ENCODE measurements at places on chromosomes 4 and X.

GRCh38 chrX:23662187-23662586, 5.1 kb upstream of the PRDX4 start:
- DNase-seq, result no peak

- DNase-seq, result no peak
These were observed 361.0 kb downstream of the GRXCR1 start for GRCh38 chr4:43253541-43253940.

DNA sequence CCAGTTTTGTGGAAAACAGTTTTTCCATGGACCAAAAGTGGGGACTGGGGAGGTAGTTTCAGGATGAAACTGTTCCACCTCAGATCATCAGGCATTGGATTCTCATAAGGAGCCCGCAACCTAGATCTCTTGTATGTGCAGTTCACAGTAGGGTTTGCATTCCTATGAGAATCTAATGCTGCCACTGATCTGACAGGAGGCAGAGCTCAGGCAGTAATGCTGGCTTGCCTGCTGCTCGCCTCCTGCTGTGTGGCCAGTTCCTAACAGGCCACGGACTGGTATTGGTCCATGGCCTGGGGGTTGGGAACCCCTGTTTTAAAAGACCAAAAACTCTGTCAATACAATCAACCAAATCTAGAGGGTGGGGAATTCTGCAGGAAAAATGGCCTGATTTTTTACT, 100.0 kb upstream of the EOLA2 start:
- no peak for DNase-seq

DNA sequence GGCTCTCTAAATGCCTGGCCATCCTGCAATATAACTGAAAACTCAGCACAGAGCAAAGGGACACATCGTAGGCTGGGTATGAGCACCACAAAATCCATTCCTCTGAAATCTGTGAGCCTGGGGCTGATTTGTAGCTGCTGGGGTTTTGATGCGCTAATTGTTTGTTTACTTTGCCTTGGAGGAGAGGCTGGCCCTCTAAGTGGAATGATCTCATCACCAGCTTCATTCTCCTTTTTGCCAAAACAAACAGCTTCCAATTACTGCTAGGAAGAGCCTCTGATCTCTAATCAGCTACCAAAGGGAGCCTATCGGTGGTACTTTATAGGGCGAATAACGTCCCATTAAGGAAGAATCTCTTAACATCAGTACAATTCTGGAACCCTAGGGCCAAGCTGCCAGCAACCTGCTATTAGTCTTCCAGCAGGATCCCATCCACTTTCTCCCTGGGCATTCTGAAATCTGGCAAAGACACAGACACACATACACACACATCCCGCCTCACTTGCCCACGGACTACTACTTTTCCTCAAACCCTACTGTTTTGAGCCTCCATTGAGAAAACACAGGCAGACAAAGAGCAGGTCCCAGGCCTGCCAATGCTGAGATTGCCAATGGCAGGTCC, 5.8 kb downstream of the ANOS1 start:
- no peak for DNase-seq

GRCh38 chr4:98527534-98528269, 130.7 kb downstream of the TSPAN5 start:
- DNase-seq, result no peak

GRCh38 chrX:69140837-69141236, 24.4 kb downstream of the PJA1 start:
- no peak for DNase-seq

- peak; percentile 13 for DNase-seq
These were observed 466.1 kb upstream of the GRID2 start for GRCh38 chr4:91837608-91838029.

DNA sequence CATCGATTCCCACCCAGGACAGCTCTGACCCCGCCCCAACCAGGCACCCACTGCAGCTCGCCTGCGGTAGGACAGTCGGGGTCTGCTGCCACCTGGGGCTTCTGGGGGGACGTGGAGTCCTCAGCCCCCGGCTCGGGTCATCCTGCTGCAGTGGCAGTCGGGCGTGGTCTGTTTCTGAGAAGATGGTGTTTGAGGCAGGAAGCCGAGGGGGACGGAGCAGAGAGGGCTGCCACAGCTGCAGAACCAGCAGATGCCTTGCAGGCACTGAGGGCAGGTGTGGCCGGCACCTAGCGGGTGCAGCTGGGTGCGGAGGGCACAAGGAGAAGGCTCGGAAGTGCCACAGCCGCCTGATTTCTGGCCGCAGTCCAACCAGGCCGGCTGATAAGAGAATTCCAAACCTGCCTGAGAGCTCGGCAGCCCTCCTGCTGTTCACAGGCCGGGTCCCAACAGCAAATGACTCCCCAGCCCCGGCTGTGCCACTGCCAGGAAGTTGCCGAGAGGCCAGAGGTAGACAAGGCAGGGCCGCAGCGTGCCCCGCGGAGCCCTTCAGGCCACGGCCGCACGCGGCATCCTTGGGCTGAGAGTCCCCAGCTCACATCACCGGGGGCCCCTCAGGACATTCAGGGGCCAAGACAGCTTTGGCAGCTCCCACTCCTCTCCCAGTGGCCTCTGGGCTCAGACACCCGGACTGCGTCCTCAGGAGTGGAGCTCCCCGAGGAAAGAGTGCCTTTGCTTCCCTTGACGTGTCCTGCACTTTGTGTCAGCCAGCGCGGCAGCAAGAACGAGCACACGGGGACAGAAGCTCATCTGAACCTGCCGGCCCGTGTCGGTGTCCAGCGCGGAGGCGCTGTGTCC, 9.4 kb upstream of the CPLX1 start:
- no peak for DNase-seq

DNA sequence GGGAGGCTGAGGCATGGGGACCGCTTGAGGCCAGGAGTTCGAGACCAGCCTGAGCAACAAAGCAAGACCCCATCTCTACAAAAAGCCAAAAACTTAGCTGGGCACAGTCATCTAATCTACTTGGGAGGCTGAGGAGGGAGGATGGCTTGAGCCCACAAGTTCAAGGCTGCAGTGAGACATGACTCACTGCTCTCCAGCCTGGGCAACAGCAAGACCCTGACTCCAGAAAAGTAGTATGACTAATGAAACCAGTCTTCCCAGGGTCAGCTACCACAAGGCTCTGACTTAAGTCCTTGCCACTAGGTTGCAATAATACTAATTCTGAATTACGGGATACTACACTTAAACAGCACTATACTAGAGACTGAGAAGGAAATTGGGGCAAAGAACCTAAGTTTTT, 33.1 kb downstream of the ERVMER34-1 start:
- no peak for DNase-seq

DNA sequence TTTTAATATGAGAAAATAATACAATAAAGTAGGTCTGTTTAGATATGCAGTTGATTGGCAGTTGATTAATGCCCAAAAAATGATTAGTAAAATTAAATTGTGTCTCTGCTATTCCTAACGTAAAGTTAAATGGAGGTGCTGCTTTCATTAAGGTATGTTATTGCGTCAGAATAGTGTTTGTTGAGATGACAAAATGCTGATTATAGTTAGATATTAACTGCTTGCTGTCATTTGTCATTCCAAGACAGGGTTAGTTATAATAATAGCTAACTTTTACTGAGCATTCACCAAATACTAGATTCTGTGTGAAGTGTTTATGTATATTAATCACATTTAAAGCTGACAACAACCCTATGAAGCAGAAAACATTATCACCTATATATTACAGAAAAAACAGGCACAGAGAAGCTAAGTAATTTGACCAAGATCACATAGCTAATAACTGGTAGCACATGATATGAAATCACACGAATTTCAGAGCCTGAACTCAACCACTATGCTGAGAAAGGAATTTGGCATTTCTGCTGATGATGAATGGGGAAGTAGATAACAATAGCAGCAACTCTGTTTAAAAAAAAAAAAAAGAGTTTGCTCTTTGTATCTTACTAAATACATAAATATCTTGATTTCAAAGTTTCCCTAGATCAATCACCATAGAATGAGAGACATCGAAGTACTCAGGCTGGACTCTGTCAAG, 59.7 kb upstream of the WDR44 start:
- DNase-seq, result no peak

GRCh38 chr4:67929426-67929825, 33.9 kb downstream of the TMPRSS11A start:
- no peak for DNase-seq

DNA sequence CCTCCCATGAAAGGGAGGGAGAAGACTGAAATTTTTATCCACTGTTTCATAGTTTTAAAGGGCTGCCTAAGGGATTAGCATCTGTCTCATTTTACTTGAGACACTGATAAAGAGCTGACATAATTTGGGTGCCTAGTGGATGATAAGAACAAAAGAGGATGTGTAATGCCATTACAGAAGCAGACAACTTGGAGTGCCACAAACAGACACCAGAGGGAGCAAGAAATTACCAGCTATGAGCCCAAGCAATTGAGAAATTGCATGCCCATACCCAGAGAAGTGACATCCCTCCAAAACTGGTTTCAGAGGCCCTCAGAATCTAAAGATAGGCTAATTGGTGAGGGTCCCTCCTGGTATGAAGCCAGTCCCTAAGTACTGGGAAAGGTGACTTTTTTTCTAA, 38.5 kb upstream of the POU3F4 start:
- no peak for DNase-seq

GRCh38 chr4:57187246-57187645, 77.1 kb upstream of the IGFBP7 start:
- no peak for DNase-seq

DNA sequence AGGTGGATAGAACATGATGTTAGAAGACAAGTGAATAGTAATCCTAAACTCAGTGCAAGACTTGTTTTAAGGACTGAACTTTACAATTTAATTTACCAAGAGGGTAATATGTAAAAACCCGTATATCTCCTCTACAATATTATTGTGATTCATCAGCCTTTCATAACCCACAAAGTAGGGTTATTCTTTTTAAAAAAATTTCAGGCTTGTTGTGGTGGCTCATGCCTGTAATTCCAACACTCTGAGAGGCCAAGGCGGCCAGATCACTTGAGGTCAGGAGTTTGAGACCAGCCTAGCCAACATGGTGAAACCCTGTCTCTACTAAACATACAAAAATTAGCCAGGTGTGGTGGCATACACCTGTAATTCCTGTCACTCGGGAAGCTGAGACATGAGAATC, 7.2 kb downstream of the IBSP start:
- DNase-seq, result no peak

DNA sequence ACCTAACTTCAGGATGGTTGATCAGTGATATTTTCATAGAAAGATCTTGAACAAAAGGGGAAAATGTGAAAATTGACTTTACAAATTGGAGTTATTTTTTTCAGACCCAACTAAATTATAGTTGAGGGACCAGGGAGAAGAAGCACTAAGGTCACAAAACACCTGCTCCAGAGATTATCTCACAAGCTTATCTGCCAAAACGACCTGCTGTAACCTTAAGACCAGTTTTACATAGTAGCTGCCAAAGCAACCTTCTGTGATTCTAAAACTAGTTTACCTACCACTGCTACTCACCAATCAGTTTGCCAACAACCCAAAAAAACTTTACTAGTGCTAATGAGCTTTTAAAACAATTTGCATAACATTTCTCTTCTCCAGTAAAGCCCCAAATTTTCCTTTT, 972.1 kb downstream of the C4orf33 start:
- no peak for DNase-seq

All from stromal cell of bone marrow (primary cell).